ENCODE measurements at places on chromosomes 7 and 10.

- no peak for DNase-seq
These were observed 137.2 kb upstream of the GPR22 start for GRCh38 chr7:107332488-107333269.

DNA sequence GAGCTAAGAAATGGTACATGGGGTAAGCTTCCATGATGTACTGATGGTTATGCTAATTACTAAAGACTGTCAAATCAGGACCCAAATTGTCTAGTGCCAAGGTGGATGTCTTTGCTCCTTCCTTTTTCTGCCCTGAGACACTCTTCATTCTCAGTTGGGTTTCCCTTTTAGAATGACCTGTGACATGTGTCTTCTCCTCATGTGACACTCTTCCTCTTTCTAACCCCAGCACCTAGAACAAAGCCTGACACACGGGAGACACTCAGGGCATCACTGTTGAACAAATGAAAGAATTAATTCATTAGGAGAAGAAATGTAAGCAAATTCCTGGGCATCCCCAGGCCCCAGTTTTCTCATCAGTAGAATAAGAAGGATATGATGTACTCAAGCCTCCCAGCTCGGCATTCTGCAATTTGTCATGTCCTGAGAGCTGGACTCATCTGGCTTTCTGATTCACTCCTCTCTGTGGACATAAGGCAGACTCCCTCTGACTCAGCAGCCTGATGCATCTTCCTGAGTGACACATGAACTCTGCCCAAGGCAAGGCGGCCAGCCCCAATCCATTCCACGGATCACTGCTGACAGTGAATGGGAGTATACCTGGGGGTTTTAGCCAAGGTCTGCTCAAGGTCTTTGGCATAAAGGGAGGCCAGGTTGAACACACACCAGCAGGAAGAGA, 473.8 kb downstream of the KCNMA1 start:
- DNase-seq = no peak

- DNase-seq = no peak
These were observed 79.7 kb upstream of the KCNIP2 start for GRCh38 chr10:101923256-101923655.

DNA sequence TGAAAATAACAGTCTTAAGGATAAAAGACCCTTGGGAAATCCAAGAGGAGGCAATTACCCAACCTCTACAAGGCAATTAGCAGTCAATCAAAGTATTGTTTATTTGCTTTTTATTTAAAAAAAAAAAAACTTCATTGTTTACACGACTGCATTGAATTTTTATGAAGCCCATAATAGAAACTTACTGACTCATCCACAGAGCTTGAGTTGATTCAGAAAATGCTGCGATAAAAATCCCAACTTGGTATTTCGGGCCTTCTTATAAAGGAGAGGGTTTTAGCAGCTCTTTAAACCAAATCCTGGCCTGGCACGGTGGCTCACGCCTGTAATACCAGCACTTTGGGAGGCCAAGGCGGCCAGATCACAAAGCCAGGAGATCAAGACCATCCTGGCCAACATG, 69.2 kb upstream of the PALS2 start:
- no peak for DNase-seq

- no peak for DNase-seq
These were observed 90.0 kb downstream of the CCDC71L start for GRCh38 chr7:106570948-106571418.

GRCh38 chr10:4834898-4835405, 8.9 kb downstream of the AKR1E2 start:
- DNase-seq = no peak

GRCh38 chr10:120456143-120456625, 843 bp upstream of the PLPP4 start:
- DNase-seq = no peak

DNA sequence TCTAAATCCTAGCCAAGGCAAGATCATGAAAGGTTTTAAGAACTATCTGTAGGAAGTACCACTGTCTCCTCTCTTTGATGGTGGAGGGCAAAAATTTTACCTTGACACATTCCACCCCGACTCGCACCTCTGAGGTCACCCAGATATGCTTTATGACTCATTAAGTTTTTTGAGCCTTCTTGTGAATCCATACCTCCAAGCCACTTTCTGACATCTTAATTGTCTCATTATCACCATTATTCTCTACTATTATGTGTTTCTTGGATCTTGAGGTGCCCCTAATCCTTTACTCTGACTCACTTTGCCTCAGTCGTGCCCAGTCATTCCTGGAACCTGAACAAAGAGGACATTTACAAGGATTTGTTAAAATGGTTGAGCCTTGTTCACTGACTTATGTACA, 146.6 kb downstream of the RAPGEF5 start:
- no peak for DNase-seq

- no peak for DNase-seq
These were observed 36.2 kb upstream of the CFAP46 start for GRCh38 chr10:132978542-132978941.

GRCh38 chr10:34918060-34918775, 103.1 kb upstream of the PARD3 start:
- DNase-seq = no peak

GRCh38 chr10:94902570-94902969, 35.9 kb upstream of the CYP2C9 start:
- DNase-seq = no peak

DNA sequence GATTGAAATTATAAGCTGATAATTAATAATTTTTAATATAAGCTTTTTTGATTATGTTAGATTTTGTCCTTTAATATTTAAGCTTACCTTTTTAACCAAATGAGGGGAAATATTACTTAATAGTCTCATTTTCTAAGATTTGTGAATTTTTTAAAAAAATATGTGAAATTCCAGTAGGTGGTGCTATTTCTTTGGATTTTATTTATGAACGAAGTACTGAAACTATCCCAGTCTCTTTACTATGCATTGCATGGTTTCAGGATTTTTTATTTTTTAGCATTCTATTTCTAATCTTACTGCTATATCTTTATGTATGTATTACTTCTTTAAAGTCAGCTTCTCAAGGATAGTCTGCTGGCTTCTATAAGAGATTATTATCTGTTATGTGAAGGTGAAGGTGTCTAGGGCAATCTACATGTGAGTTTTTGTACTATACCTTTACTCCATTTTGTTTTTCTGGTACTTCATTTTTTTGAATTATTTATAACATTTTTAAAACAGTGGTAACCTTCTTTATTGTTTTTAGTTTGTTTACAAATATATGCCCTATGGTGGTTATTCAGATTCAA, 78.3 kb downstream of the ATRNL1 start:
- DNase-seq = no peak

- no peak for DNase-seq
These were observed 335.1 kb downstream of the XPNPEP1 start for GRCh38 chr10:109588259-109588658.

- no peak for DNase-seq
These were observed 284.4 kb upstream of the PHYHIPL start for GRCh38 chr10:58892031-58892531.

DNA sequence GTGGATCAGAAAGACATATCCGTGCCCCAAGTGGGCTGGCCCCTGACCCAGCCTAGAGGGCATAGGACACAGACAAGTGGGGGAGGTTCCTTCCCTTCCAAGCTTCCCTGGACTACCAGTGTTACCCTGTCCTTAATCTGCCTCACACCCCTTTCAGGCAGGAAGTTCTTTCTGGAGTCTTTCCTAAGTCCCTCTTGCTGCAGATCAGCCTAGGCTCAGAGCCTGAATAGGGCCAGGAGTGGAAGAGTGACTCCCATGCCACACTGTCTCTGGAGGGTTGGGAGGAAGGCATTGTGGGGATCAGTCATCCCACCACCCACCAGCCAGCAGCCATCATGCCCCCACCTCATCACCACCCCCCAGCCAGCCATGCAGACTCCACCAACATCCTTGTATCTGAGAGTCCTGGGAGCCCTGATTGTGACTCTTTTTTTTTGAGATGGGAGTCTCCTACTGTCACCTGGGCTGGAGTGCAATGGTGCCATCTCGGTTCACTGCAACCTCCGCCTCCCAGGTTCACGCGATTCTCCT, 22.6 kb downstream of the POLL start:
- DNase-seq = no peak

DNA sequence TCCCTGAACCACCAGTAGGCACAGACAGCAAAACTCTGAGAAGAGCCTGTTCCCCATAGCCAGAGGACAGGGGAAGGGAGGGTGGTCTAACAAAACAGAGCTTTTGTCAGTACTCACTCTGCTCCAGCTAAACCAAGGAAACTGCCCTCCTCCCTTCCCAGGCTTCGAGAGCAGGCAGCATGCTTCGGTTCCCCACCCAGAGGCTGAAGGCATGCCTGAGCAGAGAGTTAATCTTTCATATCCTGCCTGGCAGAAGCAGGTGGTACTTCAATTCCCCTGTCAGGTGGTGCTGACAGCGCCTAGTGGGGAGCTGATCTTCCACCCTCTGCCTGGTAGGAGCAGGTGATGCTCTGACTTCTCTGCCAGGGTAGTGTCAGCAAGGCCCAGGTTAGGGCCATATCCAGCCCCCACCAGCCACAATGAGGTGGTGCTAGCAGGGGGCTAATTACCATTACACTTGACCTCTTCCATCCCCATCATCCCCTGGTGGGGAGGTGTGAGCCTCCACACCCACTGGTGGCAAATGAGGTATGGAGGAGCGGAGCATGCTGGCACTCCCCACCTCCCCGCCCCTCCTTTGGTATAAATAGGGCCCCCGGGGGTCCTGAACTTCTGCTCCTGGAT, 35.1 kb downstream of the SDK1 start:
- DNase-seq = no peak

Measured in stimulated activated CD4-positive, alpha-beta T cell treated with anti-CD3 and anti-CD28 coated beads, Interleukin-1b, Interleukin-23, amount 100 ng/mL, for 1 hour (primary cell).